ENCODE measurements at places on chromosomes 1 and 21.

DNA sequence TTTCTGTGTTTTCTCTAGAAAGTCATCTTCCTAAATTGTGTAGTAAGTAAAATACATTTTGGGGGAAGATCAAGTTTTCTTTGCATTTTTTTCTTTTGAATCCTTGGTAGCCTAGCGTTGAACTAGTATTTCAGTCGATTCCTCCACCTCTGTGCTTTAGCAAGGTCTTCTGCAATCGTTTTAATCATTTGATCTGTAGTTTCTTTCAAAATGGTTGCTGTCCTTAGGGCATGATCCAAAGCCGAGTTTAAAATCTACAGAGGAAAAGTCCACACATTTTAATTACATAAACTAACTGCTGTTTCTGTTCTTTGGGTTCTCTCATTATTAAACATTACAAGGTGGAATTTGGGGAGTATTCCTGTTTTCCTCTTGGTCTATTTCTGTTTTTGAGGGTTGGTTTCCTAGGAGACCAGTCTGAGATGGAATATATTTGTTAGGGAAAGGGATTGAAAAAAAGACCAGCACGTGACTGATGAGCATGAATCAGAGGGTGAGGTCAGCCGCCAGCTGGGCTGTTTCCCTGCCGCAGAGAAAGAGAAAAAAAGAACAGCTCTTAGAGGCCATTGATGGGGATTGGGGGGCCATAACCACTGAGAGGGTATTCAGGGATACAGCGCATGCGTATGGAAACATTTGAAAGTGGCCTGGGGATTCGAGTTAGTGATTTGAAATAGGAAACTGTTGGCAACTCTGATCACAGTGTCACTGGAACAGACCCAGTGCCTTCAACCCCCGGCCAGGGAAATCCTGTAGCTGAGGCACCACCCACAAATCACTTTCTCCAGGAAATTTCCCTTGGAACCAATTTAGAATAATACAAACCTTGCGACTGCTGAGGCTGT is 40.6 kb downstream of the AKNAD1 start:
- peak; percentile 91 for DNase-seq

- no peak for DNase-seq
These were observed 323.3 kb downstream of the PAPPA2 start for GRCh38 chr1:176786274-176786673.

DNA sequence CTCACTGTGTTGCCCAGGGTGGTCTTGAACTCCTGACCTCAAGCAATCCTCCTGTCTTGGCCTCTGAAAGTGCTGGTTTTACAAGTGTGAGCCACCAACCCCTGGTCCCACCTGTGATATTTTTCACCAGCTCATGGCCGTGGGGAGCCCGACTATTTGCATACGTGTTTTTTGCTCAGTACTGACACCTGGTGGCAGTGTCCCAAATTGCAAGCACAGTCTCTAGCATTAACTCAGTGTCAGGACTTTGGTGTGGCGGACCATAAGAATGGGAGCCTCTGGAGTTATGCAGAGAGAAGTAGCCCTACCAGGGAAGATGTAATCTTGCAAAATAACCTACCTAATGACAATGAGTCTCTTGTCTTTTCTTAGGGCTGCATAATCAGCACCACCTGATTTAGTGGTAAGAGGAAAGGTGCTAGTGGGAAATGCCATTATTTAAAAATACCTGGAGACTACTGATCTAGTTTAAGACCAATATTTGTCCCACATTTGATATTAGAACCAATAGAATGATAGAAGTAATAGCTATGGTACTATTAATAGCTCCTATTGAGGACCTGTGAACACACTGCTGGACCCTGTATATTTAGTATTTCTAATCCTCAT is 305.4 kb downstream of the DISC1 start:
- DNase-seq, result no peak

- DNase-seq, result peak; percentile 65
These were observed 4.3 kb upstream of the FGGY start for GRCh38 chr1:59292562-59292961.

DNA sequence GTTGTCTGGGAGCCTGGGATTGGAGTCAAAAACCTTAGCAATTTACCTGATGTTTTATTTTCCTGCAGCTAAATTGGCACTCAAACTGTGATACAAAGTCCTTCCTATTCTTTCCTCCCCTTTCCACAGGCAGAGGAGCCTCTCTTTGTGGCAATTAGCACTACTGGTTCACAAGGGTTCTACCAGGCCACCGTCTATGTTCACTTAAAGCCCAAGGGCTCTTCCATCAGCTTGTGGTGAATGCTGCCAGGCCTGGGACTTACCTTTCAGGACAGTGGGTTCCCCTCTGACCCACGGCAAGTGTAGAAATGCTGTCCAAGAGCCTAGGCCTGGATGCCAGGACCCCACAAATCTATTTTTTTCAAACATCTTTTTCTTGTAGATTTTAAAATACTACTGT is 251.9 kb upstream of the B3GALT2 start:
- no peak for DNase-seq

DNA sequence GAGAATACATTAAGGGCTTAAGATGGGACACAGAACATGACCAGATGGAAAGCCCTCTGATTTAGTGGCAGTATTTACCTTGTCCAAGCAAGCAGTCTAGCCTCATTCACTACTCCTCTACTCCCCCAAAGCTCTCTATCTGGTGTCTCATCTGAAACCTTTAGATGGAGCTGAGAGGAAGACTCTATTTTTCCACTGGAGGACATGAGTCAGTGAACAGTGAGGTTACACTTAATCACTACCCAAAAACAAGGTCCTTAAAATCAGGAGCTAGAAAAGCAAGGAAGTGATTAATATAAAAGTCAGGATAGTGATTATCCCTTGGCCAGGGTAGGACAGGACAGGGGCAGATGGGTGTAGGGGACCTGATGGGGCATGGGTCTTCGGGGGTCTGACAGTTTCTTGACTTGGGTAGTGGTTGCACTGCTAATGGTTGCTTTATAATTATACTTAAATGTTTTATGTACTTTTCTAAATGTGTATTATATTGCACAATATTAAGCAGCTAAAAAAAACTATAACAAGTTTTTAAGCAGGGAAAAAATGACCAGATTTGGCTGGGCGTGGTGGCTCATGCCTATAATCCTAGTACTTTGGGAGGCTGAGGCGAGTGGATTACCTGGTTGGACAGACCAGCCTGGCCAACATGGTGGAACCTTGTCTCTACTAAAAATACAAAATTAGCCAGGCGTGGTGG is 3.0 kb downstream of the PTPN22 start:
- no peak for DNase-seq

DNA sequence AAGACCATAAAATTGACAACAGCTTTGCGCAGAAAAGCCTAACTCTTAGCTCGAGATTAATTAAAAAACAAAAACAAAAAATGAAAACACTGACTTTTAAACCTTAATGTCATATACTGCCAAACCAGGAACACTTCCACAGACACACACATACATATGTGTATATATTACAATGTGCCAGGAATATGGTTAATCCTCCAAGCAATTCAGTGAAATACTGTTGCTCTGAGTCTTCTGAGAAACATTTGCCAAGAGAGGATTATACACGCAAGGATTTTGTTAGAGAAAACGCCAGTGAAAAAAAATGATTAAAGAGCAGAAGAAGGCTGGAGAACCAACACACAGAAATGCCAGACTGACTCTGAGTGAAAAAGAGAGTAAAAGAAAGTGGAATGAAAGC is 116.7 kb upstream of the CHRM3 start:
- DNase-seq, result no peak

DNA sequence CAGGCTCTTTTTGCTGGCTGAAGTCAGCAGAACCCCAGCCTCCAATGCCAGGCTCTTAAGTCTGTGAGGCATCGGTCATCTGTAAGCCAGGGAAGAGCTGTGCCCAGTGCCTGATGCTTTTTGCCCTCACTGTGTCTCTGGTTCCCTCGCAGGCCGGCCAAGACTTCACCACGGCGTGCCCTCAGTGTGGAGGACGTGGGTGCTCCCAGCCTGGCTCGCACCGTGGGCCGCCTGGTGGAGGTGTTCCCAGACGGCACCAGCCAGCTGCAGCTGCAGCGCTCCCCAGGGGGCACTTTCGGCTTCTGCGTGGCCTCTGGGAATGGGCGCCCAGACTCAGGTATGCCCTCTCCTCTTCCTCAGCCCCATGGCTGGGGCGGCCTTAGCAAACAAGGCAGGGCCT is 32.5 kb downstream of the KIAA1614 start:
- no peak for DNase-seq

GRCh38 chr1:203600782-203601513 is 25.7 kb upstream of the ATP2B4 start:
- no peak for DNase-seq

DNA sequence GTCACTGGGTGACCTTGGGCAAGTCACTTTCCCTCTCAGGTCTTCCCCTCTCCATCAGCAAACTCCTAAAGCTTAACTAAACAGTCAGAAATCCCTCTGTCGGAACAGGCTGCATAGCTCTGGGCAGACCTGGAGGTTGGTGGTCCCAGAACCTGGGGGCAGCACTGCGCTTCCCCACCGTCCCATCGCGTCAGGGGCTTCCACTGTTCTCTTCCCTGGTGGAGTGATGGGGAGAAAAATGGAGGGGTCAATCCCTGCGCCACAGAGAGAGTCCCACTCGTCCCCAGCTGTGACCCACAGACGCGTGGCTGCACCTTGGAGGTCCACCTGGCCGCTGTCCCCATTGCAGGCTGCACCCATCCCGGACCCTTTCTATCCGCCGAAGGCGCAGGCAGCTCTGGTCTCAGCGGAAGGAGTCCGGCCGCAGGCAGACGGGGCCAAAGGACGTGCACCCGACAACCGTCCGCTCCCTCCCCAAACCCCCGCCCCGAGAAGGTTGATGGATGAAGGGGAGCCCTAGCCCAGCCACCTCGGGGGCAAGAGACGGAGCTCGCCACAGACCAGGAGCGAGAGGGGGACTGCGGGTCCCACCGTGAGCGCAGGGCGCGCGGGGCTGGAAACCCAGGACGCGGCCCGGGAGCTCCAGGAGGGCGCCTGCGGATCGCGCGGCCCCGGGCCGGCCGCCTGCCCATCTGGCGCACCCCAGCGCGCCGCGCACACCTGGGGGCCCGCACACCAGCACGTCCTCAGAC is 588 bp upstream of the WNT3A start:
- no peak for DNase-seq

All from right lung (tissue), 10 donors.